ENCODE measurements at places on chromosomes 2 and 18.

DNA sequence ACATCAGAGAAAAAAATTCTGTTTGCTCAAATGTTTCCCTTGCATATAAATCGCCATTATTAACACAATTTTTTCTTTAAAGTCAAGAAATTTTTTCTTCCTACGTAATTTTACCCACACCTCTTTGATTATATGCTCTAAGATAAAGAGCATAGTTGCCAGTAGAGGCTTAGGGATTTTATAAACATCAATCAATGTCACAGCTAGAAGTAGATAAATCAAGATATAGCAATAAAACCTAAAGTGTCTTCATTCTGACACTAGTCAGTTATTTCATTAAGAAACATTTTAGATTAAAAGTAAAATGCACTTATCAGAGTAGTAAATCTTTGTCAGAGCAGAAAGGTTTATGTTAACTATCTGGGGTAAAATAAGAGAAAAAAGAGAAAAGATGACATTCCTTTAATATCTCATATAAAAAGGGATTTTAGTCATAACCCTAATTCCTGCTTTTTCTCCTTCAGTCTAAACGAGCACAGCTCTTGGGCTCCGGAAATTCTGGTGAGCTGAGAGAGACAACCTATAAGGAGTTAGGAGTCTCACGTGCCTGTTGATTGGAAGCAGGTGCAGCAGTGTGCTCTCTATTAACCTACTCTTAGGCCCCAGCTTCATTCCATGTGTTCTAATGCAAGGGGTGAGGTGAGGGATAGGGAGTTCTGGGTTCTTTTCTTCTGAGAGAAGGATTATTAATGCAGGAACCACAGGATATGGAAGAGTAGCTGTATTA is 172.4 kb upstream of the GULP1 start:
- DNase-seq = no peak

DNA sequence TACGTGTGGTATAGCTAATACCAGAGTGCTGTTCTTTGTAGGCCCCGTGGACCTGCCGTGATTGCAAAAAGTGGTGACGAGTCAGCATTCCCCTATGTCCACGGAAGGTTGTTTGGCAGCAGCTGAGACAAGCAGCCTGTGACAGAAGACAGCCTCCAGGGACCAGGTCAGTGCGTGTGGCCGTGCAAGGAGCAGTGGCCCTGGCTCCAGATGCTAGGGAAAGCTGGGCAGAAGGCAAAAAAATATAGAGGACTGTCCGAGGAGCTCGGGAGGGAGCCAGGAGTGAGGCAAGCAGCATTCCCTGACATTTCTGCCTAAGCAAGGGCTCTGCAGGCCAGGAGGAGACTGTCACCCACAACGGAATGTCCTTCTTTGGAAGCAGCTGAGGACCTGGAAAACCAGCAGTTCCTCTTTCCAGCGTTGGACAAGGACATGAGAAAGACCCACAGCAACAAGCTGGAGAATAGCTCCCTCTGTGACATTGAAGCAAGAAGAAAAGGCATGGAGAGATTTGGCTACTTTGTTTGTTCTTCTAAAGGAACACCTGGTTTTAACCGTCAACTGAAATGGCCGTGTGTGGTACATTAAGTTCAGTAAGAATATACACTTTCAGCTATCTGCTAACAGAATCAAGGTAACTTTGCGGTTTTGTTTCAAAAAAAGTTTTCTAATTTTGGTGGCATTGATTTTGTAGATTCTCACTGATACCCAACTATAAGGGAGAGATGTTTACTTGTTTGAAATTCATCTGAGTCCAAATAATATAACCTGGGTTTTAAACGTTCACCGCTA is 58.3 kb downstream of the NPAS2 start:
- no peak for DNase-seq

- no peak for DNase-seq
Measured at GRCh38 chr2:236819275-236820002, 249.8 kb downstream of the ACKR3 start.

DNA sequence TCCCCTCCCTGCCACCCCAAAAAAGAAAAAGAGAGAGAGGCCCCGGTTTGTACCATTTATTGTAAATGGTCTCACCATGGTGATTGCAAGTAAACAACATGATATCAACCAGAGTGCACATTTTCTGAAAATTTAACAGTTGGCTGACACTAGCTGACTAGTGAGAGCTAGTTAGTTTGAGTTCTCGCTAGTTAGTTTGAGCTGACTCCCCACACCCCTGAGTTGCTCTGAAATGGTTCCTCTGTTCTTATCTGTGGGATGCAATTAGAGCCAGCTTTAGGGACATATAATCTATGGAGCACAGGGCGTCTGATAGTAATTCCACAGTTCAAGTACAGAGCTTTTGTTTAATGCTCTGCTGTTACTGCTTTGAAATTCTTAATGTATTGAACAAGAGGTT is 13.1 kb downstream of the CASP10 start:
- no peak for DNase-seq

DNA sequence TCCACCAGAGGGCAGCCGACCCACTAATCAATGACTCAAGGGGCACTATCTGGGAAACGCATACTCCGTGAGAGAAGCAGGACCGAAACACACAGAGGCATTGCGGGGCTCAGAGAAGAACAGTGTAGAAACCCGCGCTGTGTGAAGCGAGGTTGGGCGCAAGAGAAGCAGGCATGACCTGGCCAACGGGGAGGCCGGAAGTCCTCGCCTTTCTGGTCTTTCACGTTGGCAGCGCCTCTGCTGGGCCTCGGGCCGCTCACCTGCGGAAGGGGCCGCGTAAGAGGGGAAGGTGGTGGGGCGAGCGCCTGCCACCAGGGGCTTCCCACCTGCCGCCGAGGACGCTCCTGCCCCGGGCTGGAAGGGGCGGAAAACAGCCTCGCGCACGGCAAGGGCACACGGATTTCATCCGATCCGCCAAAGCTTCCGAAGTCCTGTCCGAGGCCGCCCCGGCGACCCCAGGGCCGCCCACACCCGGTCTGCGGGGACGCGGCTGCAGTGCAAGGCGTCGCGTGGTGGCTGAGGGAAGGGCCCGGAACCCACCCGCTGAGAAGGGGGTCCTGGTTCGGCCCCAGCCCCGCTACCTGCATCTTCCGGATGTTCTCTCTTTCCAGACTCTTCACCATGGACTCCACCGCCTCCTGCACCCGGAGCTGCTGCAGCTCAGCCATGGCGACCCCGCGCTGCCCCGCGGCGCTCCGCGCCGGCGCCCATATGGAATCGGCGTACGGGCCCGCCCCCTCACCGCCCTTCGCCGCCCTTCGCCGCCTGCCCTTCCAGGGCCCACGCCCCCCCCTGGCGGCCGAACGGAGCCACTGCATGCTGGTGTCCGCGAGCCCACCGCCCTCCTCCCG is at the start of gene FAM136A:
TSS of gene FAM136A (minus strand) at position 724 of the 851 bp plus-strand sequence. CDS start at position 668, 56 bp downstream.
- peak; percentile 73 for DNase-seq

DNA sequence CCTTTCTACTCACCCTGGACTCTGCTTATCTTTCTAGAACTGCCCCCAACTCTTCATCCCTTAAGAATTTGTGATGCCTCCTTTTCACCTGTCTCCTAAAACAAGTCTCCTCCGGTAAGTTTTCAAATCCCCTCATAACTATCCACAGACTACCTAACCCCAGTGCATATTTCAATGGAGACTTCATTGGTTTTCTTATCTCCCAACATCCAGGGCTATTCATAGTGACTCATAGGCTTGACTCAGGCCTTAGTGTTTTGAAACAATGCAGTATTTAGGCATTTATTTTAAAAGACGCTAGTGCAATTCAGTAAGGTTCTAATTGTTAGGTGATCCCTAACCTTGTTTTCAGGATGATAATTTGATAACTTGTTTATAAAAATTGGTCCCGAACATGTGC is 399.2 kb downstream of the CPS1 start:
- DNase-seq = no peak

- DNase-seq = no peak
Measured at GRCh38 chr2:241352227-241352626, 3.9 kb upstream of the FARP2 start.

GRCh38 chr2:79005216-79005615 is 20.3 kb upstream of the REG3G start:
- no peak for DNase-seq

- no peak for DNase-seq
Measured at GRCh38 chr18:3857544-3857943, 407.6 kb downstream of the TGIF1 start.

Data from T-helper 22 cell (primary cell).